ENCODE measurements at places on chromosomes 2 and 18. TPM values are rescaled to one million over a fixed set of nuclear protein-coding genes. Genes with fewer than 3 reads are reported as not detected.

- DNase-seq: no peak
These were observed 11.8 kb downstream of the FN1 start for GRCh38 chr2:215423928-215424540.

DNA sequence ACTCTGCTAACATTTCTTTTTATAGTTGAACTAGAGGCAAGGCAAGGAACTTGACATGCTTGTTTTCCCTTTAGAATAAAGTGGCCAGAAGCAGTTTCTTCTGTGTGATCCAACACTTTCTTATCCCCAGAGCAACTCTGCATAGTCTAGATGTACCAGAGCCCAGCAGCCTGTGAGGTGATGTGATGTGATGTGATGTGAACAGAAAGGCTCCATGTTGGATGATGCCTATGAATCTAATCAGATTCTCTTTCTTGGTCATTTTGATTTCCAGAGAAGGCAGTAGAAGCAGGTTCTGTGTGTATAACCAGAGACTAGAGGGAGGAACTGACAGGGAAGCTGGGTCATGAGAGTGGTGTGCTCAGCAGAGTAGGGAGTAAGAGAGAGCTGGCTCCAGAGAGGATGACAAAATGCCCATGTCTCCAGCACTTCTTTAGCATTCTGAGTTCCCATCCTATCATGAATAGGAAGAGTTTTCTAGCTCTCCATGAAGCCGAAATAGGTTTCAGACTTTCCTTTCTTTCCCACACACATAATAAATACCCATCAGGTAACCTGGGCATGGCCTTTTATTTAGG, 31.0 kb upstream of the PTH2R start:
- no peak for DNase-seq

DNA sequence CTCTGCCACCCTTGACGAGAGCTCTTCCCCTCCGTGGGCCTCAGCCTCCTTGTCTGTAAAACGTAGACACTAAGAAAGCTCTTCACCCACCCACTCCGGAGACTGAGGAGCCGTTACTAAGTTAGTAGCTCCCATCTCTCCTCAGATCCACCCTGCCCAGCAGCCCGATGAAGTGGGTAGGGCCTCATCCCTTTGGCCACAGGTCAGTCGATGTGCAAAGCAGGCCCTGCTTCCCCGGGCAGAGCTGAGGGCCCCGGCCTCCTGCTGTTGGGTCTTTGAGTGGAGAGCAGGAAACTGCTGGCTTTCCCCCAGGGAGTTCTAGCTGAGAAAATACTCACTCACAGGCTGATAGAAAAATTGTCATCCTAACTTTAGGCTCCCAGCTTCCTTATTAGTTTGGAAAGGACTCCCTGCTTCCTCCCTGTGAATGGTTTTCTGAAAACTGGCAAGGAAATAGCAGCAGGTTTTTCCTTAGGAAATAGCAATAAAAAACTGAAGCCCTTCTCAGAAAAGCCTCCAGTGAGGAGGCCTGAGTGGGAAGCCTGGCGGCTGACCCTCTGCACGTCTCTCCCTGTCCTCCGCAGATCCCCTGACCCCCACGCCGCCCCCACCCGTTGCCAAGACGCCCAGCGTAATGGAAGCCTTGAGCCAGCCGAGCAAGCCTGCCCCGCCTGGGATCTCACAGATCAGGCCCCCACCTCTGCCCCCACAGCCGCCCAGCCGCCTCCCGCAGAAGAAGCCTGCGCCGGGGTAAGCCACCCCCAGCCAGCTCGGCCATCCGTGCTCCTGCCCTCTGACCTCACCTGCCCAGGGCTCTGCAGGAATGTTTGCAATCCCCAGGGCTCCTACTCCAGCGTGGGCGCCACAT, 30.2 kb downstream of the ITGB1BP1 start:
- no peak for DNase-seq

GRCh38 chr2:19796035-19796695, 105.6 kb downstream of the TTC32 start:
- peak; percentile 96 for DNase-seq

- DNase-seq: no peak
These were observed 29.6 kb downstream of the CSRNP3 start for GRCh38 chr2:165499131-165499530.

DNA sequence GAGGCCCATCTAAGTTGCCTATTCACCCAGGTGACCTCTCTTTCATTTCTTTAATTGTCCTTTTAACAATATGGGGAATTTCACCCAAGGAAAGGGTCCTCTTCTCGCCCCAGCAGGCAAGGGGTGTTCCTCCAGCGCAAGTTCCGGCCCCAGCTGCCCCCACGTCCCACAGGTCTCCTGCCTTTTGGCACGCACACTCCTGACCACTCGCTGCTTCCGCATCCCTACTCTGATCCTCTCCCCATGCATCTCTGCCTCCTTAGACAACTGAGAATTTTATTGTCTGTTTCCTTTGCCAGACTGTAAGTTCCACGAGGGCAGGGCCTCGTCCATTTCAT, 684 bp upstream of the ARPC2 start:
- DNase-seq: no peak

DNA sequence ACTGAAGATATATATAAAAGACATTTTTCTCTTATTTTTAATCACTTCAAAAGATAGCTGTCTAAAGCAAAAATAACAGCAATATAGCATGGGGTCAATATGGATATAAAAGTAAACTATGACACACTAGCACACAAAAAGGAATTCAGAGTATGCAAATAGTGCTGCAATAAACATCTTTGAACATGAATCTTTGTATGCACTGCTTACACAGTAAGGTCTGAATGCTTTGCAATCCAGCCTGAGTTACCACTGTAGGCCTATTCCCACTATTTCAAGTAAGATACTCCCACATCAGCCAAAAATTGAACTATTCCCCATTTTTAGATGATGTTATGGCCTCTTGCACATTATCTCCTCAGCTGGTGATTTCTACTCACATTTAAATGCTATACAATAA, 27.4 kb upstream of the ERCC3 start:
- no peak for DNase-seq

GRCh38 chr2:23918837-23919489, 8.0 kb downstream of the ATAD2B start:
- DNase-seq: no peak

DNA sequence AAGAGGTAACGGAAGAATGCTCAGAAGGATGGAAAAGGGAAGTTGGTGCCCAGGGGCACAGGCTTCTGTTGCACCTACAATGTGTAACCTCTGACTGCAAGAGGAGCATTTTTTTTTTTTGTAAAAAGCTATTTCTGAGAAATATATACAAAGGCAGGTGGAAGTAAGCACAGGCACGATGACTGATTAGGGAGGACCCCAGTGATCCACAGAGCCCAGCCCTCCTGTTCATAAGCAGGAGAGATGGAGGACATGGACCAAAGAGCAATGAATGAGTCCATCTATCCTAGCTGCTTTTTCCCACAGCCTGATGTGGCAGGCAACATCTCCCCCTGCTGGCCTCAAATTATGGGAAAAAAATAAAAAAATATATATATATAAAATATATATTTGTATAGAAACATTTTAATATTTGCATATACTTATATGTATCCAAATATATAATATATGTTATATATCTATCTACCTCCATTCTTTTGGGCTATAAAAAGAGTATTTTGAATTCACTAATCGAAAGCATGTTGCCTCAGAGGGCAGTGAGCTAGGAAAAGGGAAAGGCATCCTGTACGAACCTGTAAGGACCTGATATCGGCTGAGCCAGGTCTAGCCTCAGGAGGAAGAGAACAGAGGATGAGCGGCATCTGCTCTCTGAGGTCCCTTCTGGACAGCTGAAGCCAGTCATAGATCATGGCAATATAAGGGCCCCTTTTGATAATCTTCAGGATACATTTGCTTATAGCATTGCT, 166.0 kb upstream of the STK17B start:
- peak; percentile 33 for DNase-seq

DNA sequence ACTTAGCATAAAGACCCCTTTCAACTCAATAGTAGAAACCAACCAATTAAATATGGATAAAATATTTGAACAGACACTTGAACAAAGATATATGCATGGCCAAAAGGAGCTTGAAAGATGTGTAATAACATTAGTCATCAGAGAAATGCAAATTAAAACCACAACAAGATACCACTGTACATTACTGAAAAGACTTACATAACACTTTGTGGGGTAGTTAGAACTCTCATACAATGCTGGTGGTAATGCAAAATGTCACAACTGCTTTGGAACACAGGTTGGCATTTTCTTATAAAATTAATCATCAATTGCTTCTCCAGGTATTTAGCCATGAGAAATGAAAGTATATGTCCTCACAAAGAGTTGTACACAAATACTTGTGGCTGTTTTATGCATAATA, 60.7 kb downstream of the TTC27 start:
- peak; percentile 63 for DNase-seq

DNA sequence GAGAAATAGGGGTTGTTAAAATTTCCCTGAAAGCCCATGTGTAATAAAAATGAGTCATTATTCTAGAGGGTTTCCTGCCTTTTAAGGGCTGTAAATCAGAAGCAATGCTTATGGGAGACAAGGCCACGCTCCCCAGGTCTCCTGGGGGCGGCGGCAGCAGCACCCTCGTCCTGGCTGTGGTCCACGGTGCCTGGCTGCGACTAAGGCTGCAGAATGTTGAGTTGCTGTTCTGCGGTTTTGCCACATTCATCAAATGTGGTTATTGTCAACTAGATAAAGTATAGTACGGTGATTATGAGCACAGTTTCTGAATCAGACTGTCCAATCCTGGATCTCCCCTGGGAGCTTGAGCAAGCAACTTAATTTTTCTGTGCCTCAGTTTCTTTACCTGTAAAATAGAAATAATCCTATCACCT, 11.9 kb upstream of the AGFG1 start:
- DNase-seq: peak; percentile 33

- no peak for DNase-seq
These were observed 93.6 kb downstream of the HDAC4 start for GRCh38 chr2:239307221-239307569.

GRCh38 chr18:79393635-79394533, 1.8 kb upstream of the NFATC1 start:
- DNase-seq: peak; percentile 65

DNA sequence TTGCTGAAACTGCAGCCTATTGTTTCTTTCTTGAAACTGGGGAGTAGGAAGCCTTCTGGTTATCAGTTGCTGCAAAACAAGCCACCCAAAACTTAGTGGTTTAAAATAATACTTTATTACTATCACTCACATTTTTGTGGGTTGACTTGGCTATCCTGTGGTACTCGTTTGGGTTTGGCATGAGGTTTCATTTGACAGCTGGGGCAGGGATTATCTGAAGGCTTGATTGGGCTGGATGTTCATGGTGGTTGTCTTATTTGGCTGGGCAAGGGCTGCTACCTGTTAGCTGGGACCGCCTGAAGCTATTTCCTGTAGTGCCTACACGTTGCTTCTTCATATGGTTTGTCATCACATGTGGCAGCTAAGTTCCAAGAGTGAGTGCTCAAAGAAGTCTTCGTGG, 122.3 kb downstream of the PLCL1 start:
- DNase-seq: peak; percentile 74

DNA sequence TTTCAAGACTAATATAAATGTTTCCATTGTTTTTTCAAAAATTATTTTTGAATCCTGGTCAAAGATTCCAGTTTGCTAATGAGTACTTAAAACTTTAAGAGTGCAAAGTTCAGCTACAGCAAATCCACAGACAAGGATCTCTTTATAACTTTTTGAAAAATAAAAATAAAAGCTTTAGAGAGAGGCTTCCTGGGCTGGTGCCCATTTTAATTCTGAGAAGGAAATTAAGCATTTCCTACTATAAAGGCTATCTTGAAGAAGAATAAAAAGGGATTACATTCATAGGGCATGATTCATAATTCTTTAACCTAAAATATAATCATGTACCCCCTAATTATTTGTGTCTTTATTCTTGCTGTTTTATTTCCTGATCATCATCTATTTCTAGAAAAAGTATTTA, 38.2 kb downstream of the DNAJC10 start:
- no peak for DNase-seq

DNA sequence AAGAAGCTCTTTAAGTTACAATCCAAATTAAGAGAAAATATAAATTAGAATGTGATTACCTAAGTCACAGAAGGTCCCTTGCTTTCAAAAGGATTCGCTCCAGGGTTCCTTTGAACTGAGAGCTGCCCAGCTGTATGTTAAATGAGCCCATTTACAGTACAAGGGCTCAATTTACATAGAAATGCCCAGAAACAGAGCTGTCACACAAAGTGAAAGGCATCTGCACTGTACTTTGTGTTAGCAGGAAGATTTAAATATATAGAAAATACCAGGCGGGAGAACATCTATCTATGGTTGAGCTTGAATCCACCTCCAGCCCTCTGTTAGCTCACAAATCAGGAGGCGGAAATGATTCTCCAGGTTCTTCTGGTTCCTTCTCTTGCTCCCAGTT, 272.9 kb downstream of the PAX3 start:
- DNase-seq: no peak

DNA sequence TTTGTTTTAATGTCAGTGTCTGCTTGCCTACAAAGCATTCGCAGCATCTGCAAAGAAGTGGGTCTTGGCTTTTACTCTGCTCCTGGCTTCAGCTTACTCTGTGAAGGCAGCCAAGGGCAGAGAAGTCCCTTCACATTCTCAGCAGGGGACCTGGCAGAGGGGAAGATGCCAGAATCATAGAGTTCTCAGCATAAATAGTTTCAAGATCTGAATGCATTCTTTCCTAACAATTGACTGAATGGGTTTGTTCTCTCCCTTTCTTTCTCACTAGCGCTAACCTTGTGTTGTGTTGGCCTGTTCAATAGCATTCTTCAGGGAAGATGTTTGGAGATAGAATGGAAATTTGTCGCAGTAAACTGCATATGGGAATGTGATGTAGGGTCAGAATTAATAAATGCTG, 106.9 kb downstream of the FARSB start:
- no peak for DNase-seq

DNA sequence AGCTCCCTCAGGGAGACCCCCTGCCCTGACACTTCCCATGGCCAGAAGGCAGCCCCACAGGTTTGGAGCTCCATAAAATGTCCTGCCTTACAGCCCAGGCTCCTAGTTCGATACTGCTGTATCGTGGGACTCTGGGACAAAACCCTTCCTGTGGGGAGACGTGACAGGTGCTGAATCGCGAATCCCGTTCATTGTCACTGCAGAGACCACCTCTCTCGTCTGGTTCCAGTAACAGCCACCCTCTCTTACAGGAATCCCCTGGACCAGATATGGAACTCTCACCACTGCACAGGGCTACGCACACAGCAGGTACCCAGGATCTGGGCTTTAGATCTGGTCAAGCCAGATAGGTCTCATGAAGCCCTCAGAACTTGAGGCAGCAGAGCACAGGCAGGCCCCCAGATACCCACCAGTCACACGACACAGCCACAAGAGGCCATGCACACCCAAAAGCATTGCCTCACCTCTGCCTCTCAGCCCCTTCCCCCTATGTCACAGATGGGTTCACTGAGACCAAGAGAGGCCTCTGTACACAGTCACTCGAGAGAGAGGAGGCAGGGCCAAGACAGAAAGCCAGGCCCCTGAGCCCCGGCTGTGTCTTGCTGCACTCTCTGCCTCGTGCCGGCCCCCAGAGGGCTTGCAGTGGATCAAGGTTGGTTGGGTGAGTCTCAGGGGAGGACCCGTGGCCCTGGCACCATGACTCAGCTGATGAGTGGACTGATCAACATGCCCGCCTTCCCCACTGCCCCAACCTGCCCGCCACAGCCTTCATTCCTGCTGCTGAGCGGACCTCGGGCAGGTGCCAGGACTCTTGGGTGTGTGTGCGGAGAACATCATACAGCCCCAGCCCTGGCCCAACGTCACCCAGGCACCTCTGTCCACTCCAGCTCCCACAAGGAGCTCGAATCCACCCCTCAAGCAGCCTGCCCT, 7.6 kb downstream of the SDC1 start:
- DNase-seq: peak; percentile 46

The HADHB gene
- 118 TPM for total RNA-seq

The PPP4R1 gene
- total RNA-seq: 107 TPM

The SF3B6 gene
- 130 TPM for total RNA-seq

The WBP1 gene
- 65.4 TPM for total RNA-seq

The CDKL4 gene
- not detected for total RNA-seq

The NT5DC4 gene
- total RNA-seq: not detected

The LINC00305 gene
- total RNA-seq: not detected

The IFIH1 gene
- total RNA-seq: 2.6 TPM

The PDCD1 gene
- not detected for total RNA-seq

All from LHCN-M2 (cell line).